ENCODE measurements at places on chromosomes 2 and 18. TPM values are rescaled to one million over a fixed set of nuclear protein-coding genes. Genes with fewer than 3 reads are reported as not detected.

Gene ZNF2
- total RNA-seq, result 5.8 TPM

Gene SLC11A1
- total RNA-seq, result 0.19 TPM

Gene RAB11FIP5
- total RNA-seq, result 52.2 TPM

Gene SLC9A4
- under 0.01 TPM for total RNA-seq

Gene NETO1
- not detected for total RNA-seq

Gene SH3RF3
- total RNA-seq, result 6.3 TPM

Data from aortic smooth muscle cell (primary cell).